ENCODE measurements at places on chromosomes 12 and 14.

- no peak for DNase-seq
These were observed 214.4 kb upstream of the ALG10B start for GRCh38 chr12:38102197-38102596.

- DNase-seq = no peak
These were observed 53.4 kb upstream of the KRR1 start for GRCh38 chr12:75564852-75565251.

DNA sequence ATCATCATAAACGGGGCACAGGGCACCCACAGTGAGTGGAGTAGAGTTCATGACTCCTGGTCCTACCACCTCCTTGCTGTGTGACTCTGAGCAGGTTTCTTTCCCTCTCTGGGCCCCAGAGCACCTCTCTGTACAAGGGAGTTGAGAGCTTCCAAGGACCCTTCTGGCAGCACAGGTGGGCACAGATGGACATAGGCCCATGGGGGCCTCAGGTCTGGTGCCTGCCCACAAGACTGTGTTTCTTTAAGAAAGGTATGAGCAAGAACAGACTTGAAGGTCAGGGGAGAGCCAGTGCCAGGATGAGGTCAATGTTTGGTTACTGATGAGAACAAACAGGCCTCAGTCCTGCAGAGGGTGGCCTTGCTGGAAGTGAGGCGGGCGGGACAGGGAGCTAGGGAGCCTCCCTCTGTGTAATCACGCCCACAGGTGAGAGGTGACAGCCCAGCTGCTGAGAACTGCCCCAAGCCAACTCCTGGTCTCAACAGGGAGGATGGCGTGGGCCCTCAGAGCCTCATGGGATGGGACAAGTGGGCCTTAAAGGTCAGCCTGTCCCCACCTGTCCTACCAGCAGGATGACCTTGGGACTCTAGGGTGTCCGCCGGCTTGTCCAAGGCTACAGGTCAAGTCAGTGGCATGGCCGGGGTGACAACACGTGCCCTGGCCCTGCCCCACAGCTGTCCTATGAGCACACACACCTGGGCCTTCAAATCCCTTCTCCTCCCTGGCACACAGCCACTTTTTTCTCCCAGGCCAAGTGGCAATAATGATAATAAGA, 49.1 kb downstream of the CCDC85C start:
- no peak for DNase-seq

DNA sequence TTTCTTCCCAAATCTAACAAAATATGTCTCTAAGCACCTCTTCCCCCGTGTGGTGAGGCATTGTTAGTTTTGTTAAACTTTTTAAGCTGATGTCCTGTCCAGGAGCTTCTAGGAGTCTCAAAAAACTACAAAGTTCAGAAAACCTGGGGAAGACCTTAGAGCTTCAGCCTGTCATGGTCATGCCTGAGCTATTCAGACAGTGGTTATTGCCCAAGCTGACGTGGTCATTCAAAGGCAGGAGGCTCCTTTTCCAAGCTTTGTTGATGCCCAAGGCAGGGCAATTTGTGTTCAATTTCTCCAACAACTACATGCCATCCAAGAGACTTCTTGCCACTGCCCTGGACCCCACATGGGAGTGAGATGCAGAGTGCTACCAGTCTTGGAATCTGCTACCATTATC, 5.8 kb upstream of the LYZ start:
- DNase-seq = no peak

GRCh38 chr14:98172243-98172778, 1099.7 kb downstream of the BCL11B start:
- DNase-seq = no peak

DNA sequence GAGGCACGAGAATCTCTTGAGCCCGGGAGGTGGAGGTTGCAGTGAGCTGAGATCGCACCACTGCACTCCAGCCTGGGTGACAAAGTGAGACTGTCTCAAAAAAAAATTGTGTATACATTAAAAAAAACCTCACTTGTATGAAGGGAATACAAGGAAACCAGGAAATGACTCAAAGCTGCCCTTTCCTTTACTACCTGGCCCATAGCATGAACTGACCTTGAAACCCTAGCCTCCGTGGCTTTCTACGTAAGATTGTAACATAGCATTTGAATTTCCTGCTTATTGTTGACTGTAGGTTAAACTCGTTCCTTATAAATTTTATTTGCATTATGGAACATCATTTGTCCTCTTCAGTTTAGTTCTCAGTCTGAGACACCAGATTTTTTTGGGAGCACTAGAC, 9.1 kb upstream of the DDX47 start:
- no peak for DNase-seq

DNA sequence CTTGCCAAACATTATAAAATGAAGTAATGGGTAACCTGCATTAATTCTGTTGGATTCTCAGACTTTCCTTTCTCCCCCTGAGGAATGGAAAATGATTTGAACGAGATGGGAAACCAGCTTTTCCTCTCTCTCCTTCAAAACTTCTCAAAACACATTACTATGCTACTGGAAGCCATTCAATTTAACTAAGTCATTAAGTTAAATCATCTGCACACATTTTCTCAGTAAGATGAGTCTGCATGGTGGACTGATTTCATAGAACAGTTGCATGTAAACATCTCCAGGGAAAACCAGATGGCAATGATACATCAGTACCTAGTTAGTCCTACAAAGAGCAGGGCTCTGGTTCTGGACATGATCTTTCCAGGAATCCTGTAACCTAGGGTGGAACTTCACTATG, 59.9 kb downstream of the BMP4 start:
- no peak for DNase-seq

Data from hematopoietic multipotent progenitor cell treated with erythropoietin and hydrocortisone succinate and interleukin-3 and kit ligand, for 4 days (in vitro differentiated cells).